ENCODE measurements at places on chromosomes 16 and 17.
A peak's percentile ranks its signal among the peaks of the same experiment; 100 is the strongest.

- DNase-seq, result peak; percentile 95
These were observed at the start of gene ZNF747 for GRCh38 chr16:30534368-30535105. ZNF747 (minus strand) TSS chr16:30534858; CDS start chr16:30534679, 179 bp downstream.

DNA sequence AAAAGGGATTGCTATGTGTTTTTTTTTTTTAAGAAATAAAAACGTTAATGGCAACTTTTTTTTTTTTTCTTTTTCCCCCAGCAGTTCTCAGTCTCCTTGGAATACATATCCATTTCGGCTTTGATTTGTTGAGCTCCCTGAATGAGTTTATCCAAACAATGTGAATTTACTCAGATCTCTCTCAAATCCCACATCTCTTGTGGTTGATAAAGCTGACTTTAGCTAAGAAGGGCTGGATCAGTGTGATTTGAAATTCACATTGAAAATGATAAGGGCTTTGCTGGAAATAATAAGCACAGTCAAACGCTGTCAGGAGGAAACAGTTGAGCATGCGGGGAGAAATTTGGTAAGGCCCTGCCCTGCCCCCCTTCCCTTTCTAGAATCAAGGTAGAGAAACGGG lies 74.1 kb upstream of the IRX3 start:
- DNase-seq, result no peak

- DNase-seq, result peak; percentile 38
These were observed 31.5 kb downstream of the RAB11FIP3 start for GRCh38 chr16:456891-457483.

DNA sequence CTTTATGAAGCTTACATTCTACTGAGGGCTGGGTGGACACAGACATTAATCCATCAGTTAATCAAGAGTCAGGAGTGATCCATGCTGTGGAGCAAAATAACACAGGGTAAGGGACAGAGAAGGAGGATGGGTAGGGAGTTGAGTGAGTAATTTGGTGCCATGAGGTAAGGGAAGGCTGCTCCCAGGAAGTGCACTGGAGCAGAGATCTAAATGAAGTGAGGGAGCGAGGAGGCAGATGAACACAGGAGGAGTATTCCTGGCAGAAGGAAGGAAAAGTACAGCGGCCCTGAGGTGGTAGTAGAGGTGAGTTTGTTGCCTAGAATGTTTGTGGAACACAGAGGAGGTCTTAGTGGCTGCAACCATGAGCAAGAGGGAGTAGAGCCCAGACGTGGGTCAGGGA lies 34.8 kb downstream of the ASIC2 start:
- no peak for DNase-seq

DNA sequence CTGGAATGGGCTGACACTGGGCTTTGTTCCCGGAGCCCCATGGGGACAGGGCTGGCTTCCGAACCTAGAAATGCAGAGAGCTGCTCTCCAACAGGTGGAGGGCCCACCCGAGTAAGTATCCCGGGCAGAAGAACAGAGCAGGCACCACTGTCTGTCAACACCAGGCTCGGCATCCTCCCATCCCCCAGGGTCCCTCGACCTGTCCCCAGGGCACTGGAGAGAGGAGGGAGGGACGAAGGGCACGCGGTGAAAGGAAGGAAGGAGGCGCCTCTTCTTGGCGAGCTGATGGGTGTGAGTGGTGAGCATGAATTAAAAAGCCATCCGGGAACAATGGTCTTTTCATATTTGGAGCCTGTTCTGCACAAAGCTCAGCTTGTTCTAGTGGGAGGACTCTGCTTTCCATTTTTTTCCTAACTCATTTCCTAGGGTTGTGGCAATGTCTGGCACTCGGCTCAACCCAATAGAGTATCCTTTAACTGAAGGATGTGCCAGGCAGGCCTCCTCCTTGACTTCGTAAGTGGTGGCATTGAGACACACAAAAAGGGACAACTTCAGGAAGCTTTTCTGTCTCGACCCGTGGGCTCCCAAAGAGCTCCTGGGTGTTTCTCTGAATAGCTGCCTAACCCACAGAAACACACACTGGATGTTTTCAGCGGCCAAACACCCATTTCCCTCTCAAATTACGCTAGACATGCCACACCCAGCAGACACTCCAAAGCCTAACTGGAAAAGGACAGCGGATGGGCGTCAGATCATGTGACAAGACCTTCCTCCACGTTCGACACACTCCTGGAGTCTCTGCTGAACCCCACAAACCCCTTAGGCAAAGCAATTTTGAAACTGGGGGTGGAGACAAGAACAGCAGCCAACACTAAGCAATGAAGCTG lies 47.7 kb downstream of the ZFHX3 start:
- DNase-seq, result no peak

DNA sequence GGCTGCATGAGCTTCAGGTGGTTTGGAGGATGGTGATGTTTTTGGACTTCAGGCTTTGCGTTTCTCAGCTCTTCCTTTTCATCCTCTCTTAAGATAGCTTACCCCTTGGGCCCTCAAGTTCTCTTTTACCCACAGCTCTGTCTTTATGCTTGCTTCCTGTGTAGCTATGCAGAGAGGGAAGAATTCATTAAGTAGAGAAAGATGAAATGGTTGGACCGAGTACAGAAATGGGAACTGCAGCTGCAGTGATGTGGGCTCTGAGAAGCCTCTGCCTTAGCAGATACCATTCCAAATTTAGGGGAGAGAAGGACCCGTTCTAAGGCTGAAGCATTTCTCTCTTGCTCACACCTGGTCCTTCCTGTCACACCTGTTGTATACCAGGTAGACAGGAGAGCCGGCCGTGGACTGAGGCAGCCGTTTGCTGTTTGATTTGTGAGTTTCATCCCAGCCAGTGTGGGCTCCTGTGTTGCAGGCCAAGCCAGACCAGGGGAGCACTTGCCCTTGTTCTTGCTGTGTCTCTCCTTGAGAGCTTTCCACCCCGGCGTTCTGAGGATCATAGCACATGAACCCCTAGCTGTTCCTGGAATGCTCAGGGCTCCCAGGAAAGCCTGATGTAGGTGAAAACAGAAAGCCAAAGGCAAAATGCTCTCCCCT lies 392.7 kb downstream of the CPPED1 start:
- no peak for DNase-seq

DNA sequence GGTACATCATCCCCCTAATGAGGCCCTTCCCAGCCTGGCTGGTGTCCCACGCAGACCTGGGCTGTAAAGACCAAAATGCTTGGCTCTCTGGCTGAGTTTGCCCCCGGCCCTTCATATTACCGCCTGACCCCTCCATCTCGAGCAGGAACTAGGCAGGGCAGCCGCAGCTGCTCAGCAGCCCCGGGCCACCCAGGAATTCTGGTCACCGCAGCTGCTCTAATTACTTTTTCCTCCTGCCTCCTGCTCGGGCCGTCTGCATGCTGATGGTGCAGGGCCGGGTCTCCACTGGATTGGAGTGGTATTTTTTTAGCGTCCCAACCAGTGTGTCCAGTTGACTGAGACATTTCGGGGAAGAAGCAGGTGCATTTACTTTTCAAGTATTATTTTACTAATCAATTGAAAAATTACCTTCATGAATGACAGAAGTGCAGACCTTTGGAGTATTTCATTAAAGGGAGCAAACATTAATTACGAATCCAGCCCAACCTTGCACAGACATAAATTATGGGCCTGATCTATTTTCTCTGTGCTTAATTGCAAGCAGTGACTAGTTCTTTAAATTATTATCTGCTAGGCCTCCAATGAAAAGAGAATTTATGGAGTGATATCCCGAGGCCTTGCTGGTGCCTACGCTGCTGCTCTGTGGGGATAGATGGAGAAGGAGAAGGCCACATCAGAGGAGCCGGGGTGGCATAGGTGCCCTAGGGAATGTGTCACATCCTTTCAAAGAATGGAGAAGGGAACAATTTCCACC lies 176.2 kb downstream of the CYLD start:
- DNase-seq, result no peak

DNA sequence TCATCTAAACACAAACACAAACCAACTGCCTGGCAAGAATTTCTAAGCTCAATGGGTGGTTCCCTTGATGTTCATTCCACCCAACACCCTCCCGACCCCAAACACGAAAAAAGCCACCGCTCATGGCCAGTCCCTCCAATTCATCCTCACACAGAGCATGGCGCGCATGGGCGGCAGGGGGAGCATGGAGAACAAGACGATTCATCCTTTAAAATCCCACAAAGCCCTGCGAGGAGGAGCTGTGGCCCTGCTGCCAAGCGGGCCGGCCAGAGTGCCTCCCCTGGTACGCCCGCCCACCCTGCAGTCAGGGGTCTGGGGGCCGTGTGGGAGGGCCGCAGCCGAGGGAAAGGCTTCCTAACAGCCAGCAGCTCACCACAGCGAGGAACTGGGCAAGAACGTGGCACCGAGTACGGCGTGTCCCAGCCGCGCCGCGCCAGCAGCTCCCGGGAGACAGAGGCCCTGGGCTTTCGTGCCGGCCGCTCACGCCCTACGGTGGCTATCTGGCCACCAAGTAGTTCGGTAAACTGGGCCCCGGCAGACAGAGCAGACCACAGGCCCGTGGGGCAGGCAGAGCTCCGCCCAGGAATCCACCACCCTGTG lies 60.9 kb downstream of the KLHDC4 start:
- no peak for DNase-seq

DNA sequence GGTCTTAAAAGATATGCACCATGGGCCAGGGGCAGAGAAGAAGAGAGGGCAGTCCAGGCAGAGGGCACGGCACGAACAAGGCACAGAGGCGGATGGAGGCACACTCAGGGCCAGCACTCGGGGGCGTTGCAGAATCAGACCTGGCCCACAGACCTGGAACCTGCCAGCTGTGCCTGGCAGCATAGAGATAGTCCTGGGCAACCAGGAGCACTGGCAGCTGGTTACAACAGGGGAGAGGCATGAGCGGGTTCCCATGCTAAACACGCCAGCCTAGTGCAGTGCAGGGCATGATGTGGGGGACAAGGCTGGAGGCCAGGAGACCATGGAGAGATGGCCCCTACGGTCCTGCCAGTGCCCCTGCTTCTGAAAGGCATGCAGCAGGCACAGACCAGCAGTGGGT lies 56.9 kb upstream of the RBFOX3 start:
- no peak for DNase-seq

DNA sequence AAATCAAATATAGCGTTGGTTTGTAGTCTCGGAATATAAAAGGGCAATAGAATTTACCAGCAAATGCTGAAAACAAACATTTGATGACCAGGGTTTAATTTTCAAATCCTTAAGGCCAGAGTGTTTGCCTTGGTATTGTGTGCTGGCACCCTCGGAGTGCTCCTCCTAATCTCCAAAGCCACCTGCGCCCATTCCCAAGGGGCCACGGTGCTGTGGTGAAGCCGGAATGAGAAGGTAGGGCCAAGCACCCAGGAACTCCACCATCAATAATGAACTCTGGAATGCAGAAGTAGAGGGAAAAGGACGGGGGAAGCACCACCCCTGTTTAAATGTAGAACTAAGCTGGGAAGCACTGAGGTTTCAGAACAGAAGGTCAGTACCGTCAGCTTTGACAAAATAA lies 51.9 kb downstream of the COG7 start:
- no peak for DNase-seq

DNA sequence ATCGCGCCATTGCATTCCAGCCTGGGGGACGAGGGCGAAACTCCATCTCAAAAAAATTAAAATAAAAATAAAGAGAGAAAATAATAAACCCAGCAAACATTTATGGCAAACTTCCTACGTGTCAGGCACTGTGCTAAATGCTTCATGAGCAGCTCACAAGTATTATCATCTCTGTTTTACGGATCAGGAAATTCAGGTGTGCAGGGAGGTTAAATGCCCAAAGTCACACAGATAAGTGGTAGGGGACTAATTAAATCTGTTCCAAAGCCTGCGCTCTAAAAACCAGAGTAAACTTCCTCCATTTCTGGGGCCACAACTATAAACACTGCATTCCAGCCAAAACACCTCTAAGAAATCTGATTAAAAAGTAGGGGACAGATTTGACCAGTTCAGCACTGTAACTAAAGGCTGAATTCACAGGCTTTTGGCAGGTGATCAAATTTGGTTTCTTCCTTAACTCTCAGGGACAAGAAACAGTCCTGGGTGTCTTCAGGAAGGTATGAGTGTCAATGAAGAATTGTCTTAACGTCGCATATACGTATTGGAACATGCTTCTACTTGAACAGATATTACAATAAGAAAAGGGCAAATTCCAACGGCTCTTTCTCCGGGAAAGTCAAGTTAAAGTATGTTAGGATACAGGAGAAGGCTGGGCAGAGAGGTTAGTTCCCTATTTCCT lies 996 bp downstream of the STRADA start:
- peak; percentile 13 for DNase-seq

GRCh38 chr17:31457391-31458234 lies 66.1 kb downstream of the RAB11FIP4 start:
- no peak for DNase-seq

GRCh38 chr16:48110982-48111381 lies 44.8 kb downstream of the ABCC12 start:
- DNase-seq, result no peak

- no peak for DNase-seq
These were observed 90.2 kb downstream of the RTN4RL1 start for GRCh38 chr17:1934901-1935300.

- no peak for DNase-seq
These were observed 2.2 kb downstream of the DVL2 start for GRCh38 chr17:7232114-7232513.

- DNase-seq, result no peak
These were observed 76.4 kb upstream of the C17orf78 start for GRCh38 chr17:37299257-37299980.

DNA sequence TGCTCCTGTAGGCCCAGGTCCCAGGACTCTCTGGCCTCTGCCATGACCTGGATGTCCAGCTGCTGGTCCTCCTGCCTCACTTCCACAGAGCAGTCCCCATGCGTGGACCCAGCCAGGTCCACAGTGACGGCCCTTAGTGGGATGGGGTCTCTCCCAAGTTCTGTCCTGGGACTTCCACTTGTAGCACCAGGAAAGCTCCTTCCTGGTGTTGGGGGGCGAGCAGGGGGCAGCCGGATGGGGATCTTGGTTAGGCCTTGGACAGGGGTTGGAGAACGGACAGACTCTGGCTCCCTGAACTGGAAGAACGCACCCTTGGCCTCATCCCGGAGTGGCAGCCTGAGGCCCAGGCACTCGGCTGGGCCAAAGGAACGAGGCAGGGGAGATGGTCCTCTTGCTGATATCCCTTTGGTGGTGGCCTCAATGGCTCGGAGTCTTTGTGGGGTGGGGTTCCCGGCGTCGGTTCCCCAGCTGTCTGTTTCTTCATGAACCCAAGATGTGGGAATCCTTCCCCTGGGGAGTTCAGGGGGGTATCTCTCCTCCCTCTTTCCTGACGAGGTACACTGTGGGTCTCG lies 7.2 kb downstream of the GAS2L2 start:
- no peak for DNase-seq

DNA sequence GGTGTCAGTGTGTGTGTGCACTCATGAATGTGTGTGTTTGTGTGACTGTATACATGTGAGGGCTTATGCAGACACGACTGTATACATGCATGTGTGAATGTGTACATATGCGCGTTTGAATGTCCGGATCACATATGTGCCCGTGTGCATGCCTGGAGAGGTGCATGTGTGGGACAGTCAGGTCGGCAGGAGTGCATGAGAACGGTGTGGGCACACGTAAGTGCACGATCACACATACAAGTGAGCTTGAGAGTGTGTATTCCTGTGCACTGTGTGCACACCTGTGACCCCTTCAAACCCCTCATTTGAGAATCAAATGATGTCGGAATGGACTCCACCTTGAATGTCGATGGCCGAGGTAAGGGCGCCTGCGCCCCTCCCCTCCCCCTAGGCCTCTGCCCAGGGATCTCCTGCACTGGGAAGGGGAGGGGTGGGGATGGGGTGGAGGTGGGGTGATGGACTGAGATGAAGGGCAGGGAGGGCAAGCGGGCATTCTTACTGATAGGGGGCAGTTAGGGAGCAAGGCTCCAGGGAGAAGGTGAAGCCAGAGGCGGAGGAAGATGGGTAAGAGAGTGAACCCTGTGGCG lies 601 bp upstream of the NGFR start:
- DNase-seq, result no peak

GRCh38 chr17:42844271-42844670 lies at the start of gene AOC2:
AOC2 (plus strand) TSS chr17:42844580; CDS start chr17:42844627, 47 bp downstream.
- no peak for DNase-seq

- DNase-seq, result no peak
These were observed 23.6 kb upstream of the BPTF start for GRCh38 chr17:67801626-67802175.

Data from SK-N-SH (cell line).